ENCODE measurements at places on chromosomes 16 and 17.

DNA sequence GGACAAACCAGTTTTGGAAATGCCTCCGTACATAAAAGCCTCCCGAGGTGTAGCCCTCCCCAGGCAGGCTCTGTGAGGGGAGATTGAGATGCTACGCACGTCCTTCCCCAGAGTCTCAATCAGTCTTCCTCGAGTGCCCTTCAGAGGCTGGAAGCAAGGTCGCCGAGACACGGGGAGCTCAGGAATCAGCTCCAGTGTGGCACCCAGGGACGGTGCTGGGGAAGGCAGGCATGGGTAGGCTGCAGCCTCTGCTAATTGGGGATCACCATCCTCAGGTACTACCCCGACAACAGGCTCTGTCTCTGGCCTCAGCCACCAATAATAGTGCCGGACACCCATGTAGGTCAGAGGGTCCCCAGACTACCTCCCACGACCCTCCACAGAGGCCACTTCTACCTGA lies 28.1 kb upstream of the GSG1L start:
- no peak for DNase-seq

- DNase-seq: no peak
Measured at GRCh38 chr17:11786711-11787438, 188.6 kb downstream of the DNAH9 start.

DNA sequence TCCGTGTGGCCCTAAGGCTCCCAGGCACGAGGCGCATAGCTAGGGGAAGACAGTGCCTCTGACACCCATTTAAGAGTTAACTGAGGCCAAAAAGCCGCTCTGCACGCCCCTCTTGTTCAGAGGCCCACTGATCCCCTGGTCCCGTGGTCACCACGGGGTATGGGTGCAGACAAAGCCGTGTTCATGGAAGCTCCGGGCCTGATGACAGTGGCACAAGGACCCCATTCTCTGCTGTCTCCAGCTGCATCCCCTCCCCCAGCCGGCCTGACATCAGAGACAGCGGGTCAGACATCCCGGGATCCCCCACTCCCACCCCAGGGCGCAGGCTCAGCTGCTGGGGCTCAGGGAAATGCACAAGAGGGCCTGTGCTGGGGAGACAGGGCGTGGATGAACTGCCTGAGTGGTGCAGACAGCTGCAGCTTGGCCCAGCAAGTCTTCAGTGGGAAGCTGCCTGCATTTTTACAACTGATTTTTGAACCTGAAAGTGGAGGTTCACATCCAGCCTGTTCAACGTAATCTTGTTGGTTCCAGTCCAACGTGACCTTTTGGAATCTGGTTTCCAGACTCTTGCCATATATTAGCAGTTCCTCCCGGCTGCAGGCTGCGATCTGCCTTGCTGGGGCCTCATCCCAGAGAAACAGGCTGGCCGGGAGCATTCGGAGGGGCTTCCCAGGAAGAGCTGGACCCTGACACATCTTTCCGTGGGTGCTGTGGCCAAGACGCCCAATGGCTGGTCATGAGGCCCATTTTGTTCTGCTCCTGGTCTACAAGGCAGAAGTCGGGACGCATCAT lies 9.7 kb upstream of the BAHCC1 start:
- DNase-seq: no peak

DNA sequence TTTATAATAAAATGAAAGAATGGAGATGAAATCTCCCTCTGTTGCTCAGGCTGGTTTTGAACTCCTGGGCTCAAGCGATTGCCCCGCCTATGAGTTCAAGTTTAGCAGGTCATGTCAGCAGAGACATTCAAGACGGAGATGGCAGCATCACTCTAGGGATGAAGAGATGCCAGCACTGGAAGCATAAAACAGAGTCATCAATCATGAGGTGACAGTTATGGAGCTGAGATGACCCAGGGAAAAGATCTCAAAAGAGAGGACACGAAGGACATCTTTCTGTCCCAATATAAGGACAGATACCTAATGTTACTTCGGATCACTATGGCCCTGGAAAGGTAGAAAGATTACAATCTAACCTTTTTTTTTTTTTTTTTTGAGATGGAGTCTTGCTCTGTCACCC lies 11.0 kb upstream of the LCMT1 start:
- DNase-seq: no peak

DNA sequence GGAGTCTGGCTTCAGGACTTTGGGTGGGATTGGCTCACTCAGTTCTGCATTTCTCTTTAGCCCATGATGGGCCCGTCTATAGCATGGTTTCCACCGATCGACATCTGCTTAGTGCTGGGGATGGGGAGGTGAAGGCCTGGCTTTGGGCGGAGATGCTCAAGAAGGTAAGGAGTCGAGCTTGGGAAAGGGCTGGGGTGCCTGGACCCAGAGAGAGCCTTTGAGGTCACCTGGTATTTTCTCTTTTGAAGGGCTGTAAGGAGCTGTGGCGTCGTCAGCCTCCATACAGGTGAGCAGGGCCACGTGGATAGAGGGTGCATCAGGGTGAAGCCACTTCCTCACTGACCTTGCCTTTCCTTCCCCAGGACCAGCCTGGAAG lies 2.2 kb downstream of the THOC6 start:
- no peak for DNase-seq

DNA sequence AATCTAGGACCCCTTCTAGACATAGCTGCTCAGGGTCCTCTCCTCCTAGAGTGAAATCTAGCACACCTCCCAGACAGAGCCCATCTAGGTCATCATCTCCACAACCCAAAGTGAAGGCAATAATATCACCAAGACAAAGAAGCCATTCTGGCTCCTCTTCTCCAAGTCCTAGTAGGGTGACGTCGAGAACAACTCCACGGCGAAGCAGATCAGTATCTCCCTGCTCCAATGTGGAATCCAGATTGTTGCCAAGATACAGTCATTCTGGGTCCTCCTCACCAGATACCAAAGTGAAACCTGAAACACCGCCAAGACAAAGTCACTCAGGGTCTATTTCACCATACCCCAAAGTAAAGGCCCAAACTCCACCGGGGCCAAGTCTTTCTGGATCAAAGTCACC lies 10.7 kb downstream of the SRRM2 start:
- DNase-seq: no peak

DNA sequence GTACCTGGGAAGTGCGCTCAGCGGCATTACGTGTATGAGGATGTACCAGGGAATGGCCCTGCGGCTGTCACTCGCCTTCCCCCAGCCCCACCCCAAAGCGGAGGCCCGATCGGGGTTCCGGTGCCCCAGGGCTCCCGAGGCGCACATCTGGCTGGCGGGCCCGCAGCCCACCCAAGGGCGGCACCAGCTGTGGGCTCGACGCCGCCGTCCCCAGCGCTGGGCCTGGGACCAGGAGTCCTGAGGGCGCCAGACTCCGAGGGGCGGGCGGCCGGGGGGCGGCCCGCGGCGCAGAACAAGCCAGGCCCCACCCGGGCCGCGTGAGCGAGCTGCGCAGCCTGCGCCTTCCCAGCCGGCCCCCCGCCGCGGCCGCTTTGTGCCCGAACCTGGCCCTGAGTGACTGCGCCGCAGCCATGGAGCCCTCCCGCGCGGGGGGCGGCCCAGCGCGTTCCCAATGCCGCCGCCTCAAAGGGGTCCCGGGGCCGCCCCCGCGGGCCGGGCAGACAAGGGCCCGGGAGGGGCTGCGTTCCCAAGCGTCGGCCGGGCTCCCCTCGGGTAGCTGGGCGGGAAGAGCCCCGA lies 17.4 kb downstream of the ZNF423 start:
- no peak for DNase-seq

DNA sequence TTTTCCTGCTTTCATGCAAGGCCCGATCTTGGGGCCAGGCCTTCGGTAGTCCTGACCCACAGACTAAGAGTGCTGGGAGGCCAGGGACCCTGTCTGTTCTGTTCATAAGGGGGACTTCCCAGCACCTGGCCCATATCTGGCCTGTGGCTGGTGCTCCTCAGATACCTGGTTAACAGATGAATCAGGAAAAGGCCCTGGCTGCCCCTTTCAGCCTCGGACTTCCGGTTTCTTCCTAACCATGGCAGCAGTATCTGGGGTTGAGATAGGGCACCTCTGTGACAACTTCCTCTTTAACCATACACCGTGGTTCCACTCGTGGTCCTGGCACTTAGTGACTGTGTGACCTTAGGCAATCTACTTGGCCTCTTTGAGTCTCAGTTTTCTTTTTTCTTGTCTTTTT lies 18.4 kb downstream of the PLCG2 start:
- no peak for DNase-seq

DNA sequence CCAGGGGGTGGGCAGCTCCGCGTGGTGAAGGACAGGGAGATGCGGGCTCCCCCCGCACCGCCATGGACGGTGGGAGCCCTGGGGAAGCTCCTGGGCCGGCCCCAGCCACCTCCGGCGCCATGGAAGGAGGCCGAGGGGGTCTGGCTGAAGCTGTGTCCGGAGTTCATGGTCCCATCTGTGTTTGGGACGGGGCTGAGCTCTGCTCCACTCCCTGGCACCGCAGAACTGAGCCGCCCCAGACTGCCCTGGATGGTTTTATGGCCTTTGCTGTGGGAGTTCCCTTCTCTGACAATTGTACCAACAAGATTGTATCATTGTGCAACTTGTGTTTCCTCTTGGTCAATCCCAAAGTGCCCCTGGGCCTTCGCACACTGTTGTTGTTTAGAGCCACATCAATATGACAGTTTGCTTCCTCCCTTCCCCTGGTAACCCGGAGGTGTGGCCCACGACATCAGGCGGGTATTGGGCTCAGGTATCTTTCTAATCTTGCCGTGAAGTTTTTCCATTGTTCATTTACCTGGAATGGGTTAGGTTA lies 942 bp downstream of the KRT23 start:
- no peak for DNase-seq

- no peak for DNase-seq
Measured at GRCh38 chr16:85616607-85617321, 3.6 kb downstream of the GSE1 start.

DNA sequence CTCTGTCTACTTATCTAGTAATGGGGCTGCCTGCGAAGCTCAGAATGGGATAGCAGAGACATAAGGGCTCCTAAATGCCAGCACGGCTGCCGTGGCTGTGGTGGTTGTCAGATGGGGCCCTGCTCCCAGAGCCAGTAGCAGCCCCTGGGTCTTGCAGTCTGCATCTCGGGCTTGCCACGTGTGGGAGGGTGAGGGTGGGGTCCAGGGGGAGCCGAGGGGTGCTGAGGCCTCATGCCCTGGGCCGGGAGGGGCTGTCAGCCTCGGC lies 88.8 kb upstream of the GSE1 start:
- DNase-seq: no peak

DNA sequence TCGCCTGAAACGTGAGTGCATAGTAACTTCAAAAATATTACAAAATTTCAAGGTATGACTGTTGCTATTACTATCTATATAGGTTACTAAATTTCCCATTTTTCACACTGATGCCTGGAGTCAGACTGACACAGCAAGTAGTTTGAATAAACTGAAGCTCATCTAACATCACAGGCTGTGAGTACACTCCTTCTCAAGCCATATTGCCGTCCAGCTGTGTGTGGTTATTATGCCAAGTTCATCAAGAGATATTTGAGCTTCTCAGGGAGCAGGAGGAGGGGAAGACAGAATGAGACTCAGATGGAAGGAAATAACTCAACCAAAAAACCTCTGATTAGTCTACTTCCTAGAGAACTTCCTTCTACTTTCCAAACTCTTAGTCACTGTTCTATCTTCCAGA lies 473.9 kb downstream of the TOX3 start:
- DNase-seq: no peak

- DNase-seq: no peak
Measured at GRCh38 chr16:11142951-11143350, 113.1 kb downstream of the SOCS1 start.

- no peak for DNase-seq
Measured at GRCh38 chr16:58462997-58463941, 36.7 kb upstream of the NDRG4 start.

DNA sequence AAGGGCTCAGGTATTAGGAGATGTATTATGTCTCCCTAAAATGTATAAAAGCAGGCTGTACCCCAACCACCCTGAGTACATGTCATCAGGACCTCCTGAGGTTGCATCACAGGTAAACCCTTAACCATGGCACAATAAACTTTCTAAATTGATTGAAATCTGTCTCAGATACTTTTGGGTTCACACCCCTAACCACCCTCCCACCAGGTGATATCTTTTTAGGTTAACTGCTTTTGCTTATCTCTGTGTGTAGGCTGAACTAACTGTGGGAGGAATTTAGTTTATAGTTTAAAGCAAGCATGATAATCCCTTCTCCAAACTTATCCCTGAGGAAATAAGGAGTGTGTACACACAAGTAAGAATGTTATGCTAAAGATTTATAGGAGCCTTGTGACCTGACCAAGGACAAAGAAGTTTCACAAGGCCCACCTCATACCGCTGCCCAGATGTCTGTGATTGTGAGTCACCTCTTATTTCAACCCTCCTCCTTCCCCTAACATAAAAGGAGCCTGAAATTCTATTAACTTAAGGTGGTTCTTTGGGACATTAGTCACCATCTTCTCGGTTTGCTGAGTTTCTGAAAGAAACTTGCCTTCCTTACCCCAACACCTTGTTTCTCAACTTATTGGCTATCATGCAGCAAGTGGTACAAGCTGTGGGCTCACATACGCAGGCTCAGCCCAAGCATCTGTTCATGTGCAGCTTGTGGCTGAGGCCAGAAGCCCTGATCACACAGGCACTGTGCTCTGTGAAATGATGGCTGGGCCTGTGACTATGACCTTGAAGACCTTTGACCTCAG lies 11.3 kb downstream of the PRSS22 start:
- DNase-seq: peak; percentile 33

DNA sequence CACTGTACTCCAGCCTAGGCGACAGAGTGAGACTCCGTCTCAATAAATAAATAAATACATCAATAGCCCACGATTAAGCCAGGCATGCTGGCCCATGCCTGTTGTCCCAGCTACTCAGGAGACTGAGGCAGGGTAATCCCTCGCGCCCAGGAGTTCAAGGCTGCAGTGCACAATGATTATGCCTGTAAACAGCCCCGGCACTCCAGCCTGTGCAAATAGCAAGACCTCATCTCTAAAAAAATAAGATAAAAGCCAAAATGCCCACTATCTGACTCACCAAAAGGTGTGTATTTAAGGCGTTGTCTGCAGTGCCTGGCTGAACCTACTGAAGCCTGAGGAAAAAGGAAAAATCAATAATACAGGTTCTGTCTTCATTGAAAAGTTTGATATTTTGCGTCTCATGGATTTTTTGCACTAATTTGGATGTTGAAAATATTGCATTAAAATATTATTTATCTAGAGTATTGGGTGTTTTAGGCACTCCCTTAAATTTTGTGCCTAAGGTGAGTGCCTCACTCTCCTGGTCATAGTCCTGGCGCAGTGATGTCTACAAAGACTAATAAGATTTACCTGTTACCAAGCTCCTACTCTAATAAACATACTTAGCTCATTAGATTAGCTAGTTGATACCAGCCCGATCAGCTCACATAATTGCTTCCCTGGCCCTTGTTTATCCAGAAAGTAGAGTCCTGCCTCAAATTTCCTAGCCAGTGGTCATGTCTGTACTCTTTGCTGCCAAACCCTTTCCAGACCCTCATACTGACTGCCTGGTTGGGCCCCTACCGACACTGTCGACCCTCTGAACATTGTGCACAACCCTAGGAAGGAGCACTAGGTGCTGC lies 24.7 kb upstream of the TOB1 start:
- no peak for DNase-seq

DNA sequence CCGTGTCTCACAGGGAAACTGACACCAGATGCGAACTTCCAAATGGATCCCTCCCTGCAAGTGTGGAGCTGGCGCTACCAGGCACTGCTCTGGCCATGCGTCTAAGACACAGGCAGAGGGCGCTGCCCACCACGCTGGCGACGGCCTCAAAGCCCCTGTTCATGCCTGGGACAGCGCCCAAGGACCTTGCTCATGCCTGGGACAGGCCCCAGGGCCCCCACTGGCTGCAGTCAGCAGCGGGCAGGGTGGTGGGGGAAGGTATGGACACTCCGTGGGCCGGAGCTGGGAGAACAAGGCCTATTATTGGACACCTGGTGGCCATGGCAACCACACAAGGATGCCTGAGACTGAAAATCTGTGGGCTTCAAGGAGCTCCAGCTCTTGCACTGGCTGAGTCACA lies 8.8 kb downstream of the ZG16B start:
- DNase-seq: peak; percentile 75
